CD4-positive, alpha-beta T cell treated with Interleukin-2 at 100 ng/mL for 4 hours (primary cell): ENCODE measurements at places on chromosomes 4 and X.

- no peak for DNase-seq
These were observed 25.0 kb upstream of the C4orf50 start for GRCh38 chr4:6043188-6043587.

GRCh38 chr4:81722290-81722851, 250.7 kb upstream of the RASGEF1B start:
- DNase-seq: no peak

GRCh38 chrX:43974741-43975465, 1.7 kb upstream of the NDP start:
- DNase-seq: no peak

DNA sequence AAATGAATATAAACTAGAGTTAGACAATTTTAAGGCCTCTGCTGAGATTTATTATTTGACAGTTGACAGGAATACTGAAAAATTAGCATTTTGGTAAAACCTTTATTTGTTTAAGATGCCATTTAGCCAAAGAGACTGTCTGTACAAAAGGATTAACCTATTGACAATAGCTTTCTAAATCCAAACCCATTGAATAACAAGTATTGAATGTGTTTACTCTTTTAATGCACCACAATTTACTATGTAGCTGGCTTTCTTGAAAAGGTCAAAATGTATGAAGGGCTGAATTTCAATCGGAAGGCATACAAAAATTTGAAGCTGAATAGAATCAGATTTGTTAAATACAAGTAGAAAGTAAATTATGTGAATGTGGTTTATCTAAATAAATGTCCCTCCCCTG, 374.5 kb downstream of the TEX13C start:
- no peak for DNase-seq
